Spinal cord (tissue), 10 donors: ENCODE measurements at places on chromosomes 16 and 17.

GRCh38 chr16:53846971-53847370 lies 143.0 kb downstream of the FTO start:
- no peaks in the 10 kb centered on the region for H3K27me3 ChIP-seq
- DNase-seq = no peak
- no peaks in the 10 kb centered on the region for H3K36me3 ChIP-seq

- H3K27ac ChIP-seq = no peak overlapping the region
- H3K4me1 ChIP-seq = no peaks in the 10 kb centered on the region
- H3K4me3 ChIP-seq = no peak overlapping the region
- no peaks in the 10 kb centered on the region for H3K36me3 ChIP-seq
- H3K27me3 ChIP-seq = no peaks in the 10 kb centered on the region
These were observed 2450.0 kb downstream of the TP53TG3F start for GRCh38 chr16:35909351-35909954.

DNA sequence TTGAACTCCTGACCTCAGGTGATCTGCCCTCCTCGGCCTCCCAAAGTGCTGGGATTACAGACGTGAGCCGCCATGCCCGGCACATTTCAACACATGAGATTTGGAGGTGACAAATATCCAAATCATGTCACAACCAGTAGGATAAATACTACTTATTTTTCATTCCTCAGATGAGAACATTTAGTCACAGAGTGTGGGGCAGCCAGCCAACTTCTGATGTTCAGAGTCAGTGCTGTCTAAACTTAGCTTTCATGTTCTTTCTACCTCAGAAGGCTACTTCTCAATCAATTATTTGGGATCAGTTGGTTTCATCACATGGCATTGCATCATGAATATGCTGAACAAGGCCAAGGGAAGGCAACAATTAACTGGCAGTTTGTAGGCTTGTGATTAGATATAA lies 134.5 kb downstream of the CDH13 start:
- peak; percentile 17 for DNase-seq
- H3K27me3 ChIP-seq = no peaks in the 10 kb centered on the region
- no peak overlapping the region for H3K4me3 ChIP-seq
- H3K27ac ChIP-seq = no peak overlapping the region
- H3K36me3 ChIP-seq = no peaks in the 10 kb centered on the region
- H3K4me1 ChIP-seq = no peaks in the 10 kb centered on the region

DNA sequence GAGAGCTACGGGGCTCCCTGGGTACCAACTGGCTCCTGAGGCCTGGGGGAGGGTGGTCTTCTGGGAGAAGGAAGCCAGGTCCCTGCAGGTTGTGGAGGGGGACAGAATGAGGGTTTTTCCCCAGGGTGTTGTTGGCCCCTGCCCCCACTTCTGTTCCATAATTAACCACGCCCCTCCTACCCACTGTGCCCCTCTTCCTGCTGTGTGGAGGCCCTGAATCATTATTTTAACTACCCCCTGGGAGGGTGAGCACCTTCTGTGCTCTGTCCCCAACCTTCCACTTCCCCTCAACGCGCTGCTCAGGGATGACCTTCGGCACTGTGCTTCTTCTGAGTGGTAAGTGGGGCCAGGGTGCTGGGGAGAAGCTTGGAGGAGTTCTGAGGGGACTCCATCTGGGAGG lies at the start of gene ITGAD:
Gene ITGAD (plus strand): TSS at position 280 of the 400 bp plus-strand sequence. CDS start 26 bp downstream, at position 306.
- no peak within 1 kb of the TSS for H3K4me3 ChIP-seq
- H3K27ac ChIP-seq = no peak within 1 kb of the TSS
- no peaks in the 10 kb centered on the region for H3K36me3 ChIP-seq
- H3K27me3 ChIP-seq = no peaks in the 10 kb centered on the region
- DNase-seq = no peak

- no peak overlapping the region for H3K4me3 ChIP-seq
- no peaks in the 10 kb centered on the region for H3K4me1 ChIP-seq
- no peak overlapping the region for H3K27ac ChIP-seq
- no peaks in the 10 kb centered on the region for H3K36me3 ChIP-seq
These were observed 239.4 kb upstream of the CPHXL start for GRCh38 chr16:75965504-75966374.
